ENCODE measurements at places on chromosomes 16 and 17.

DNA sequence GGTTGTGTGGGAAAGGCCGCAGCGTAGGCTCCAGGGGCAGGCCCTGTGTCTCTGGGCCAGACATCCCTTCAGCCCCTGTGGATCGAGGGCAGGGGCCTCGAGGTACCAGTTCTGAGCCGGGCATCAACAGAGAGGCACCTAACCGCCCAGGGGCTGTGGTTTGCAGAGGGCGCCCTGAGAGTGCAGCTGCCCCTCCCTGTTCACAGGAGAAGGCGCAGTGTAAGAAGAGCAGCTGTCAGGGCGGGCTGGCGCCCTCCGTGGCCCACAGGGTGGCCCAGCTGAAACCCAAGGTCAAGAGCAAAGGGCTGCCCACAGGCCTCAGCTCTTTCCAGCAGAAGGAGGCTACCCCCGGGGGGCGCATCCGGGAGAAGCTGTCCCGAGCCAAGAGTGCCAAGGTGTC is 56.5 kb downstream of the ACTG1 start:
- no peak for DNase-seq

GRCh38 chr17:77186141-77186604 is 45.4 kb downstream of the SEC14L1 start:
- DNase-seq = peak; percentile 33

DNA sequence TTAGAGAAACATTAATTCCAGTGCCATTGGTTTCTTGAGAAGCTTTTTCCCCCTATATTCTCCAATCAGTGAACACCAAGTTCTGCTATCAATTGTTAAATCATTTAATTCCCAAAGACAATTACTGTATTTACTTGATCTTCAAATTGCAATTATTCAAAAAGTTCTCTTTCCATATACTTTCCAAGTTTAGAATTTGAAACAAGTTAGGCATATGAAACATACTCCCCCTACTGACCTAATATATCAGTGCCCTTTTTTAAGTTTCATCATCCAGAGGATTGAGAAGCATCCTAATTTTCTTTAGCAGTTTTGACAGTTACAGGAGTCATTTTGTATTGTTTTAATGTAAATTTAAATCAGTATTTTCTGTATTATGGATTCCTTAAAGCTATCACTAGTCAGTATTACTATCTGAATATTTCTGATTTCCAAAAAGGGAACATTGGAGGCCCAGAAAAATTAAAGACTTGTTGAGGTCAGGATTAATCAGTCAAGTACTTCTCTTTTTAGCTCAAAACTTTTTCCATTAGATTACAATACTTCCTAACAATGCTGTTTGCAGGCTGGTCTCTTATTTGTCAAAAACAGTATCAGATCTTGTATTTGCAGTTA is 16.3 kb downstream of the MEIOC start:
- DNase-seq = no peak

DNA sequence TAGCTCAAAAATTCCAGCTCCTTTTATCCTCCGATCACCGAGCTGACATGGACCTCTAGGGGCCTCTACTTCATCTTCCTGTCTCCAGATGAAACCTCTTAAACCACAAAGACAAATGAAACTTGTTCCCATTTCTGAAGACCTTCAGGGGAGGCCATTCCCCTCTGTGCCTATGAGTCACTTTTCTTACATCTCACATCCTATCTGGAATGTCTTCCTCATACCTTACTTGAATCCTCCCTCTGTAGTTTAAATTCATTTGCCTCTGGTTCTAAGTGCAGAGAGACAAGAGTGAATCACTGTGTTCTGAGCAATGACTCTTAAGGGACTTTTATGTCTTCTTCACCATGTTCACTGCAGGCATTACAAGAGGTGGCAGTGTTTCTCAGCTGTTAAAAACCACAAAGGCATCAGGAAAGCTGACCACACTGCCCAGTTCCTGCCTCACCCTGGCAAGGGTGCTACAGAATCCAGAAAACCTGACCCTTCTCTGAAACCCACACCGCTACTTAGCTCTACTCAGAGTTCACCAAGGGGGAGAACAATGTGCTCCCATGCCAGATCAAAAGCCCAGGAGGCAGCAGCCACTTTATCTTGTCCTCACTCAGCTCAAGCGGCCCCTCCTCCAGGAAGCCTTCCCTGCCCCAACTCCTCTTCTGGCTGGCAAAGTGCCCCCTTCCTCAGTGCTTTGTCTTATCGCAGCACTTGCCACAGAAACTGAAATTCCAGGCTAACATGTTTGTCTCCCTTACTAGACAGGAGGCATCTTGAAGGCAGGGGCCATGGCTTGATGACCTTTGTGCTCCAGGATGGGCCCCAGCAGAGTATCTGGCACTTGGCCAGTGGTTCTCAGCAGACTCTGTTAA is 6.4 kb downstream of the CUEDC1 start:
- no peak for DNase-seq

DNA sequence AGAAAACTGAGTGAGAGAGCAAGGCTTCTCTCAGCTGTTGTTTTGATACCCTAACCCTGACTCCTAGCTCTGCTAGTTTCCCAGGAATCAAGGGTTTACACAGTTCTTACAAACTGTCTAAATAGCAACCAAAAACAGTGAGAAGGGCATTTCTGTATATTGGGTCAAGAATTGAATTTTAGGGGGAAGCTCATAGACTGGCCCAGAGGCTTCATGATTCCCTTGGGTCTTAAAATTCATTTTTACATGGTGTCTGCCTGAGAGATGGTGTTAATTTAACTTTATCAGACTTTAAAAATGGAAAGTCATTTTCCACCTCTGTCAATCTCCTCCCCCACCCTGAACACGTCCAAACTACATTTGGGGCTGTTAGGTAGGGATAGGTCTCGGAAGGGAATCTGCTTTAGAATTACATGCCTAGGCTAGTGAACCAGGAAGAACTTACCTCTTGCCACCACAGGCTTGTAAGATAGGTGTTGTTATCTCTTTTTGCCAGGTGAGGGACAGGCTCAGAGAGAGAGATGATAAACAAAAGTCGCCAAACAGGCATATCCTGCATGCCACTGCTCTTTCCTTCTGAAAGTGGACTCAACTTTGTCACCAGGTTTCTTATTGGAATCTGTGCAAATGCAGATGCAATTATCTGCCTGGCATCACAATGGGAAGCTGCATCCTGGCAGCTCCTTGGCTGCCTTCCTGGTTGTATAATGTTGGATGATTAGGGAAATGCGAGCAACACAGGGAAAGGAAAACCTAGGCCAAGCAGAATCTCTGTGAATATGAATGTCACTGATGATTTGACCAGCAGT is 3.1 kb downstream of the PHAF1 start:
- no peak for DNase-seq

DNA sequence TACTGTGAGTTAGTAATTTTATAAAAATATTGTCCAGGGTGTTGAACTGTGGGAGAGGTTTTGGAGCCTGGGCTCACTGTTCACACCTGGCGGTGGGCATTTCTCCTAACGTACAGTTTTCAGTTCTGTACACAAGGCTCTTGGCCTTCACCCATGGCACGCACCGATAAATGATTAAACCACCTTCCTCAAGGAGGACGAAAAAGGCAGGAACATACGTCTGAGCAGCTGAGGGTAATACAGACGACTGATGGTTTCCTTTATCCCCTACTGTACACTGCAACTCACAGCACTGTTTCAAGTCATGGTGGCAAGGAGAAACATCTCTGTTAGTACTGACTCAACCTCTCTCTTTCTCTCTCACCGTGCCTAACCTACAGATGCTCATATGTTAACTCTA is 1.4 kb upstream of the ST6GALNAC1 start:
- DNase-seq = no peak

- DNase-seq = no peak
Measured at GRCh38 chr17:2176499-2177169, 121.7 kb downstream of the HIC1 start.

DNA sequence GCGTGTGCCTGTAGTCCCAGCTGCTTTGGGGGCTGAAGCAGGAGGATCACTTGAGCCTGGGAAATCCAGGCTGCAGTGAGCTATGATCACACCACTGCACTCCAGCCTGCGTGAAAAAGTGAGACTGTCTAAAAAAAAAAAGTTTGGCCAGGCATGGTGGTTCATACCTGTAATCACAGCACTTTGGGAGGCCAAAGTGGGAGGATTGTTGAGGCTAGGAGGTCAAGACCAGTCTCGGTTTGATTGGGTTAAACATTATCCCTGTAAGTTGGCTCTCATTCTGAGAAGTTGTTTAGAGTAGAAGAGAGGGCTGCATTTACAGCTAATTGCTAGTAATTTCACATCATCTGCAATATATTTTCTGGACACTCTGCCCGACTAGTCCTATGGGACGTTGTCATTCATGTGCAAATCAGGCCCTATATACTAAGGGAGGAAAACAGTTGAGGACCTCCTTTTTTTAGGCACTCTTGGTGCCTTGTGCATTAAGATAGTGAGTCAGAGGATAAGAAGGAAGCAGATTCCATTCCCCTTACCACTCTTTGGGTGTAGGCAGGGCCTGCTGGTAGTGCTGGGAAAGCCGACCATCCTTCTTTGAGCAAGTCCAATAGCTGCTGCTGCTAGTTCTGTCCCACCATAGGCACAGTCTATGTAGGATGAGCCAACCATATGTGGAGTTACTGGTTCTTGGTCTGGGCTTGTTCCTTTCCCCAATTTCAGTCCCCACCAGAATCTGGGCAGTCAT is 18.7 kb downstream of the HMOX2 start:
- DNase-seq = no peak

DNA sequence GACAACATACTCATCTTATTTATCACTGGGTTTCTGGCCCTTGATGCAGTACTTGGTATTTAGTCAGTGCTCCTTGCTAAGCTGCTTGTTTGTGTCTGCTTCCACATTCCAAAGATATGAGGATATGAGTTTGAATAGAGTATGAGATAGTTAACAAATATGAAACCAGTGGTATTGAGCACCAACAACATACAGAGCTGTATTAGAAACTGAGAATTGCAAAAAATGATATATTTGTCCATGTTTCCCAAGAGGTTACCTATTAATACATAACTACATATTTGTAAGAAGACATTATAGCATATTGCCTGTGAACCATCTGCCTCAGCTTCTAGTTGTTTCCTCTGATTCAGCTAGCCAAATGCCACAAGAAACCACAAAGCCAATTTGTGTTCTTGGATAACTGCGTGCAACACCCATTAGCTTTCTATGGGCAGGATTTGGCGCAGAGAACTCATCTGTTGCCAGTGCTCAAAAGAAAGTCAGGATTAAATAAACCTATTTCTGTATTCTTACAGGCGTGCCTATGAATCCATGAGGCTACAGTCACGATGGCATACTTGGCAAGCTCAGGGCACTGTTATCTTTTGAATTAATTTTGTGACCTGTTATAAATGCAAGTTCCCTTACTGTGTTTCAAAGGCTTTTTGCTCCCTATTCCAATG is 194.4 kb downstream of the MAP2K6 start:
- DNase-seq = no peak

DNA sequence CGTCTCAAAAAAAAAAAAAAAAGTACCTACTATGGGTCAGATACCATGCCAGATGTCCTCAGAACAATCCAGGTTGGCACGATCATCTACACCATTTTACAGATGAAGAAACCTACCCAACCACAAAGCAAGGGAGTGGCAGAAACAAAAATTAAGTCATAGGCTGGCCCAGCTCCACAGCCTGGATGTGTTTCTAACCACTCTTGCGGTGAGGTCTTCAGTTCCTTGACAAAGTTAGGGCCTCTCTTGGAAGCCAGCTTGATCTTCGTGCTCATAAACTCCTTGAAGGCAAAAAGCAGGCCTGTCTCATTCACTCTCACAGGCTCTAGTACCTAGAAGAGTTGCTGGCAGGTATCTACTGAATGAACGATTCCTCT is 6.2 kb downstream of the GGA2 start:
- DNase-seq = no peak

- DNase-seq = no peak
Measured at GRCh38 chr16:17965133-17965900, 371.2 kb downstream of the NPIPA8 start.

DNA sequence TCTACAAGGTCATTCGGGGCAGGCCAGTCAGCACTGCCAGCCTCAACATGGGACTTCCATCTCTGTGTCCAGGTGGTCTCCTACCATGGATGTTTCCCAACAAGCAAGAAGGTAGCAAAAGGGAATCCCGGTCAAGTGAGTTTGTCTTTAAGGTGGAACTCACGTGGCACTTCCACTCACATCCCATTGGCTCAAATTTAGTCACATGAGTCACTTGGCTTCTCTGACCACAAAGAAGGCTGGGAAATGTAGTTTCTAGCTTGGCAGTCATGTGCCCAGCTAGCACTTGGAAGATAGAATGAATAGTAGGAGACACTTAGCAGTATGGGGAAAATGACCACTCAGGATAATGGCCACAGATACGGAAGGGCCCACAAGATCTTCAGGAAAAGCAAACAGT is 106.6 kb downstream of the AIPL1 start:
- no peak for DNase-seq

GRCh38 chr16:53518550-53519416 is 15.8 kb upstream of the AKTIP start:
- peak; percentile 78 for DNase-seq

DNA sequence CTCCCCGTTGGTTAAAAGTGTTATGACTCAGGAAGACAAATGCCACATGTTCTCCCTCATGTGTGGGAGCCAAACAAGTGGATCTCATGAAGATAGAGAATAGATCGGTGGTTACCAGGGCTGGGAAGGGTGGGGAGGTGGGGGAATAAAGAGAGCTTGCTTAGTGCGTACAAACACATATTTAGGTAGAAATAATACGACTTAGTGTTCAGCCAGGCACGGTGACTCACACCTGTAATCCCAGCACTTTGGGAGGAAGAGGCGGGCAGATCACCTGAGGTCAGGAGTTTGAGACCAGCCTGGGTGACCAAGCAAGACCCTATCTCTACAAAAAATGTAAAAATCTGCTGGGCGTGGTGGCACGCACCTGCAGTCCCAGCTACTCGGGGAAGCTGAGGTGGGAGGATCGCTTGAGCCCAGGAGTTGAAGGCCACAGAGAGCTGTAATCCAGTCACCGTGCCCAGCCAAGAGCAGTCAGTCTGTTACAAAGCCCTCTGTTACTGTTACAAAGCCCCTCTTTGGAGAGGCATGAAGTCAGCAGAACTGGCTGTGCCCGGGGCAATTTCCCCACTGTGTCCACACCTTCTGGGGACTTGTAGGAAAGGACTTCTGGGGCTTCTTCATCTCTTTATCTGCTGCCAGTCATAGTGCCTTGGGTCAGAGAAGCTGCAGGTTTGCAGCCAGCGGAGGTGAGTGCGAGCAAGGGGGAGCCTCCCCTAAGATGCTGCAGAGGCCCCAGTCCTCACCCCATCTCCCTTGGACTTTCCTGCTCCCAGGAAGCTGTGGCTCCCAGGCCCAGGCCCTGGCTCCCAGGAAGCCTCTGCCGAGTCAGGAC is 4.3 kb upstream of the ALDH3A1 start:
- no peak for DNase-seq

Data from activated gamma-delta T cell treated with Interleukin-2 at 50 U/mL for 16 hours (primary cell).